Smooth muscle cell of bladder (primary cell): ENCODE measurements at places on chromosomes 16 and 17. TPM values are rescaled to one million over a fixed set of nuclear protein-coding genes. Genes with fewer than 3 reads are reported as not detected.

The PPP4C gene
- total RNA-seq: 193 and 224 TPM in 2 replicates

The CA4 gene
- 0.14 TPM in 1 of 2 replicates, not detected in the other for total RNA-seq

The LGALS9B gene
- total RNA-seq: not detected in 2 replicates

The SNX20 gene
- total RNA-seq: not detected in 2 replicates

The STXBP4 gene
- total RNA-seq: 5.0 and 5.5 TPM in 2 replicates

The NOG gene
- total RNA-seq: under 0.01 and 0.09 TPM in 2 replicates

The TPSG1 gene
- total RNA-seq: not detected in 2 replicates

The ENPP7 gene
- total RNA-seq: not detected in 2 replicates

The TBC1D3E gene
- total RNA-seq: not detected in 2 replicates

The KRTAP4-1 gene
- total RNA-seq: not detected in 2 replicates
